Stimulated activated CD4-positive, alpha-beta T cell treated with anti-CD3 and anti-CD28 coated beads, Interleukin-1b, Interleukin-23, amount 100 ng/mL, for 1 hour (primary cell): ENCODE measurements at places on chromosomes 2 and 18.

DNA sequence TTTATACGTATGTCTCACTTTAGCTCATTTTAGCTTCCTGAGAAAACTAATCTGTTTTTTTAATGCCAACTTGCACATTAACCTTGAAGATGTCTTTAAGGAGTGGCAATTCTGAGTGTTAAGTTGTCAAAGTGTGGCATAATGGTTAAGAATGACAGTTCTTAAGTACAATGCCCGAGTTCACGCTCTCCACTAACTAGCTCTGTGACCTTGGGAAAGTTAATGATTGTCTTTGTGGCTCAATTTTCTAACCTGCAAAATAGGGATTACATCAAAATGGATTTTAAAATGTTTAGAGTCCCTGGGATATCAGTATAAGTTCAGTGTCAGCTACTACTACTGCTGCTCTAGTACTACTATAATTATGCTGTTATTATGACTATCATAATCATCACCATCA, 409.7 kb downstream of the SOCS6 start:
- DNase-seq: no peak

DNA sequence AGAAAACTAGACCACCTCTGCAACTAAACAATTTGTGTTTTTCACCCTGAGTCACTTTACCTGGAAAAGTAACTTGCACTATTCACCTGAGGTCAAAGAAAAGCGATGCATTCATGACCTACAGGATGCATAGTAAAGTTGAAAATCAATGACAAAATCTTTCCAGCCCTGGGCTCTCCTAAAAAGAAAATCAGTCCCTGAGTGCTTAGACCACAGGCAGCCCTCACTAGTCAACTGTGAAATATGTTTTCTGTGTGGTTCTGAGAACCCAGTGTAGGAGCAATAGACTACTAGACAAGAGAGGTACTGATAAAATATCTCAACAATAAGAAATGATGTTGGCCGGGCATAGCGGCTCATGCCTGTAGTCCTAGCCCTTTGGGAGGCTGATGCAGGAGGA, 133.1 kb downstream of the TXNL1 start:
- DNase-seq: no peak

DNA sequence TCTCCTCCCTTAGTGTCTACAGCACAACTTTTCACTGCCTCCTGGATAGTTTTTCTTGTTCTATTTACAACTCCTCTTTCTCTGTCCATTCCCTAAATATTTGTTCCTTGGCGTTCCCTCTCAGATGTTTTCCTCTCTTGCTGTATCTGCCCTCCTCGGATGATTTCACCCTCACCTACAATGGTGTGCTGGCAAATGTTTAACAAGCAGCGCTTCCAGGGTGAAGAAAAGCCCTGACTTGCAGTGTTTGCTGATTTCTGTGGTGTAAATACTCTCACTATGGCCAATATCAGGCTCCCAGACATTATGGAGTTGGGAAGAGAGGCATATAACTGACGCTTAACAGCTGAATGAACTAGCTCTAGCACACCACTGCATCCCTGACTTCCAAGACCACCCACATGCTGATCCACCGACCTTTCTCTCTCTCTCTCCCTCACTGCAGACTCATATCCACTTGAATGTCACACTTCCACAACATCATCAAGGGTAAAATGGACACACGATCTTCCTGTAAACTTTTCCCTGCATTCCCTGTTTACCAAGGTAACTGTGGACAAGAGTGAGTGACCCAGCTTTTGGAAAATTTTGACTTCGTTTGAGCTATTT, 31.5 kb upstream of the SPTBN1 start:
- no peak for DNase-seq

DNA sequence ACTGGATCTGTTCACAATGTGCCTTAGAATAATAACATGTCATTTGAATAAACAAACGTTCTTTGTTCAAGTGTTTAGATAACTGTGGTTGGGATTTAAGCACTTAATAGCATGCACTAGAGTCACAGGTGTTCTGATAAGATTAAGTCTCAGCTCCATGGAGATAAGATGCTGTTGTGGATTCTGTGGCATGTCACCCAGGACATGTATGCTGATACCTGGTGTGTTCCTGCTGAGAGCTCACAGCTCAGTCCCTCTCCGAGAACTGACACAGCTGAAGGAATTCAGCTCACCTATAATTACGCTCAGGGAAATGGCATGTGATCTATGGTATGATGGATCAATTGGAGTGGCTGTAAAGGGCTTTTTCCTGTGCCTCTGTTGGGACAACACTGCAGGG, 75.4 kb upstream of the ST6GAL2 start:
- DNase-seq: no peak

DNA sequence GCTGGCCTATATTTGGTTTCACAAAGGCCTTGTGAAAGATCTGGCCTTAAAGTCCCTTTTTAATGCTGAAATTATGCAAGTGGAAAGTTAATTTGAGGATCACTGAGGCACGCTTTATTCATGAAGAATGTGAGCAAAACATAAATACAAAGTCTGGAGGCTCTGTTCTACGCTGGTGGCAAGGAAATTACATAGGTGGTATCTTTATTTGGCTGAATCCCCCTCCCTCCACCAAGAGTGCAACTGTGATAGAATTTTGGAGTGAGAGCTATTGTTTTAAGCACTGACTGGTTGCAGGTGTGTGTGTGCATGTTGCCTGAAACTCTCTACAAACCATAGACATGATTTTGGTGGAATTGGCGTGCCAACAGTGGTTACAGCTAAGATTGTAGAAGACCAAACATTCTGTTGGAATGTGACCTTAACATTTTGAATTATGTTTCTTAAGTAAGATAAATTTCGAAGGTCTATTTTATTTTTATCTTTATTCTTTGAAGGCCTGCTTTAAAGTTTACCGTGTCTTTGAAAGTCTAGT, 114.3 kb downstream of the SPTBN1 start:
- no peak for DNase-seq

DNA sequence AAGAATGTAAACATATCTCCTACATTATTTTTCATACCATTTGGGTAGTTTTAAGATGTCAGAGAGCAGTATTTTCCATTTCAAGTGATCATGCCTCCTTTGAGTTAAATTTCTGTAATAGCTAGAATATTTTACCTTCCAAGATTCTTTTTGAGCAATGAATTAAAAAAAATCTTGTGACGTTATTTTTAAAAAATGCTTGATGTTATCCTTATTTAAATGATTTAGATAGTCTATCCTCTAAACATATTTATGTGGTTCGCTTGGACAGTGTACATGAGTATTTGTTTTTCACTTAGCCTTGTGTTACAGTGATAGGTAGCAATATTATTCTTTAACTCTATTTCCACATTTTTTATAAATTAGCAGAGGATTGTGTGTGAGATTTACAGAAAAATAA, 639.2 kb upstream of the CDH2 start:
- no peak for DNase-seq

GRCh38 chr2:40579247-40579646, 127.4 kb upstream of the SLC8A1 start:
- DNase-seq: no peak

DNA sequence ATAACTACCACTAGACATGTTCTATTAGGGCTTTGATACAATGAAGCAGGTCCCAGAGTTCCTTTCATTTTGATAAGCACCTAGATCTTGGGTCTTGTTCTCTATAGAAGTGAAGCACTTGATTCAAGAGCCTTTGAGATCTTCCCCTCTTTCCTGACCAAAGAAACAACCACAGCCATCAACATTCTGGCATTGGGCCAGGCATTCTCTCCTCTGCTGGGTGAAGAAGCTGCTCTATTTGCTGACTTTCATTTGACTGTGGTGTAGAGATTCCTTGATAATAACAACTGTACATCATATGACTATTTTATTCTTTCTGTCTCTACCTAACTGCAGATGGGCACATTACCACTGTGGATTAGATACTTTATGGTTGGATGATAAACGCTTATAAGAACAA, 96.6 kb upstream of the LYPD1 start:
- DNase-seq: no peak

- DNase-seq: no peak
Measured at GRCh38 chr2:192250961-192251360, 56.2 kb upstream of the TMEFF2 start.

- DNase-seq: no peak
Measured at GRCh38 chr2:60980071-60980815, 37.3 kb upstream of the PEX13 start.

GRCh38 chr2:118577202-118577601, 270.2 kb downstream of the EN1 start:
- no peak for DNase-seq
